ENCODE measurements at places on chromosomes 3 and 15. TPM values are rescaled to one million over a fixed set of nuclear protein-coding genes. Genes with fewer than 3 reads are reported as not detected.

Gene SLC38A3
- total RNA-seq, result not detected

DNA sequence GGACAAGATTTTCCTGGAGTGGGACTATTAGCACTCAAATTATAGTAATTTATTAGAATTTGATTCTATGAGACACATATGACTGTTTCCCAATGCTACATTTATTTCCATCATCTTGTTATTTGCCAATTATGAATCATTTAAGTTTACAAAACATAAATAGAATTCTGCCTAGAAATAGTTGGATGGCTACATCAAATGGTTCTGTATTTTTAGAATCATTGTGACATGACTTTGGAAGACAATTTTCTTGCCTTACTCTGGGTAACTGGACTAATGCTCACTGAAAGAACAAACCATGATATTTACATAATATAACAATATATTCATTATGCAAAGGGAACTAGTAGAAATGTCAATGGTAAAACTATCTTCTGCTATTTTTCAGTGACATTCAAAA is 173.5 kb downstream of the ZIC1 start:
- no peak for DNase-seq

DNA sequence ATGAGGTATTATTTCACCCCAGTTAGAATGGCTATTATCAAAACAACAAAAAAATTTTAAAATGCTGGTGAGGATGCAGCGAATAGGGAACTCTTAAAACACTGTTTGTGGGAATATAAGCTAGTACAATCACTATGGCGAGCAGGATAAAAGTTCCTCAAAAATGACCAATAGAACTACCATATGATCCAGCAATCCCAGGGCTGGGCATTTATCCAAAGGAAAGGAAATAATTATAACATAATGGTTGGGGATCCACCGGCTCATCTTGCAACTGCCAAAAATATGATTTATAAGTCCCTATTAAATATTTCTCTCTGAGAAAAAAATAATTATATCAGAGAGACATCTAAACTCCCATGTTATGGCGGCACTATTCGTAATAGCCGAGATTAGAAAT is 127.6 kb upstream of the MME start:
- no peak for DNase-seq

Gene TPRG1
- 91.8 TPM for total RNA-seq

GRCh38 chr3:185297867-185298266 is 44.0 kb upstream of the EHHADH start:
- DNase-seq, result no peak

Gene DNAH12
- 0.11 TPM for total RNA-seq

DNA sequence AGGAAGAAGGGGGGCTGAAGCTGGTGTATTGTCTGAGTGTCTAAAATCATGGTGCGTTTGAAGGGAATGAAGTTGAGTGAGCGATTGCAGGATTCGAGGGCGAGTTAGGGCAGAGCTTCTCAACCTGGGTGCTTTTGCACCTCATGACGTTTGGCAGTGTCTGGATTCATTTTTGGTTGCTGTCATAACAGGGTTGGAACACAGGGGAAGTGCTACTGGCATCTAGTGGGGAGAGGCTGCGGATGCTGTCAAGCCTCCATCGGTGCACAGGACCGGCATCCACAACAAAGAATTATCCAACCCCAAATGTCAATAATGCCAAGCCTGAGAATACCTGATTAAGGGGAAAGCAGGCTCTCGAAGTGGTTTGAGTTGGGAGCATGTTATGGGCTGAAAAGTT is 120.0 kb downstream of the SLCO3A1 start:
- no peak for DNase-seq

DNA sequence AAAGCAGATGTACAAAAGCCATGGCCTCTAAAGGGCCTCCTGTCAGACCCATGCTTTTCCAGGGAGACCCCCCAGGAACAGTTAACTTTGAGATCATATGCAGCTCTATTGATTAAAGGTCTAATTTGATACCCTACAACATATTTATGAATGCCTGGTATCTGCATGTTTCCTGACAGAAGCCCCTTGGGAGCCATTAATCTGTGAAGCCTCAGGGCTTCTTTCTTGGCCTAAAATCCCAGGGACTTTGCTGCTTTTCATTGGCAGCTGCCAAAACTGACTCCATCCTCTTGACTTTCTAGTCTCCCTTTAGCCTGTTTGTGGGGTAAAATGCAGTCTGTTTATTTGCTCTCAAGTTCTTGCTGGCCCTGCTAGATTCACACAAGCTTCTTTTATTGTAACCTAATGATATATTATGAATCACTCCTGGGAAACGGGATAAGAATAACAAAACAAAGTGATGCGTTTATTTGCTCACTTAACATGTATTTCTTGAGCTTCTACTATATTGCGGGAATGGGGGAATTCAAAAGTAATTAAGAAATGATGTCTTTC is 257.0 kb downstream of the LSAMP start:
- DNase-seq, result no peak

Gene RPS17
- total RNA-seq, result 2,500 TPM

Gene VPS8
- 40.1 TPM for total RNA-seq

DNA sequence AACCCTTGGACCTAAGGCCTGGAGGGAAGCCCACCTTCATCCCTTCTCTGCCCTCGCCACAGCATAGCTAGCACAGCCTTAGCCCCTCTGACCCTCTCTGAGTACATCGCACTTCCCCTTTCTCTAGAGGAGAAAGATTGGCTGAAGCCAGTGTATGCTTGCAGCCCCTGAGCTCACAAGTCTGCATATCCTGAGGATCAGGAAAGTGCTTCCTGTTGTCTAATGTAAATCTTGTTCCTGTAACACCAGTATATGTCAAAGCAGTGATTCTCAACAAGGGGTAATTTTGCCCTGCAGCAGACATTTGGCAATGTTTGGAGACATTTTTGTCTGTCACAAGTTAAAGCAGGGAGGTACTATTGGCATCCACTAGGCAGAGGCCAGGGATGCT is 2.2 kb upstream of the PRKCD start:
- no peak for DNase-seq
